ENCODE measurements at places on chromosomes 12 and 14.

DNA sequence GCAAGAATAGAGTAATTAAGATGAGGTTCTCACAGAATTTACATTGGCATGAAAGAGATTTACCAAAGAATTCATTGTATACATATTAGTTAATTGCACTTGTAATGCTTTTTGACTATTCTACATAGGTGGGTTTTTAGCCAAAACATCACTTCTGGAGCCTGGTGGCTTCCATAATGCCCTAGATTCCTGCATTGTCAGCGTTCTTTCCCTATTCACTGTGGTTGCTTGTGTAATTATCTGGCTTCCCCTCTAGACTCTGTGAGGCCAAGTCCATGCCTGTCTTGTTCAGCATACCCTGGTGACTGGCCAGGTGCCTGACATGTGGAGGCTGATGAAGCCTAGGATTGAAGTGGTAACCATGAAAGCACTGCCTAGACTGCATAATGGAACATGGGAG, 41.2 kb downstream of the TDP1 start:
- DNase-seq = no peak

- no peak for DNase-seq
These were observed 82.1 kb downstream of the KIF26A start for GRCh38 chr14:104220215-104221070.

DNA sequence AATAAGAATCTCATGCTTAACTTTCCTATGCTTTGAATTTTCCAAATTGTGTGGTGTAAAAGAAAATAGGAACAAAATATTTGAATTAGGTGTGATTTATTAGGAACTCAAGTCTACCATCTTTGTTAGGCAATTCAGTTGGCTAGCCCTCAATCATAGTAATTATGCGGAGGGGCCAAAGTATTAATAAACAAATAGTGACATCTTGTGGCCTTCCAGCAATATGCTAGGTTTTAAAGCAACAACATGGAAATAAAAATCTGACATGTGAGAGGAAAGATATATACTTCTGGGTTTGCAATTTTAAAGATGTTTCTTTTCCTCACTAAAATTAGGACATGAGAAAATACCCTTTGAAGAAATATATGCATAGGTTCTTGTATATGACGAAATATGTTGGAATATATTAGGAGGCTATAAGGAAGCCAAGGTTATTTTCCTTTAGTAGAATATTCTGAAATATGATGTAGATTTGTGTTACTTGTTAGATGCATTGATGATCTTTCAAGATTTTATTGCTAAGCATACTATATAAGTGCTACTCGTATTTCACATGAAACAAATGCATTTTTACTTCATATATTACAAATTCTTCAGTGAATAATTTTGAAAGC, 200.4 kb downstream of the PTPRO start:
- DNase-seq = no peak

DNA sequence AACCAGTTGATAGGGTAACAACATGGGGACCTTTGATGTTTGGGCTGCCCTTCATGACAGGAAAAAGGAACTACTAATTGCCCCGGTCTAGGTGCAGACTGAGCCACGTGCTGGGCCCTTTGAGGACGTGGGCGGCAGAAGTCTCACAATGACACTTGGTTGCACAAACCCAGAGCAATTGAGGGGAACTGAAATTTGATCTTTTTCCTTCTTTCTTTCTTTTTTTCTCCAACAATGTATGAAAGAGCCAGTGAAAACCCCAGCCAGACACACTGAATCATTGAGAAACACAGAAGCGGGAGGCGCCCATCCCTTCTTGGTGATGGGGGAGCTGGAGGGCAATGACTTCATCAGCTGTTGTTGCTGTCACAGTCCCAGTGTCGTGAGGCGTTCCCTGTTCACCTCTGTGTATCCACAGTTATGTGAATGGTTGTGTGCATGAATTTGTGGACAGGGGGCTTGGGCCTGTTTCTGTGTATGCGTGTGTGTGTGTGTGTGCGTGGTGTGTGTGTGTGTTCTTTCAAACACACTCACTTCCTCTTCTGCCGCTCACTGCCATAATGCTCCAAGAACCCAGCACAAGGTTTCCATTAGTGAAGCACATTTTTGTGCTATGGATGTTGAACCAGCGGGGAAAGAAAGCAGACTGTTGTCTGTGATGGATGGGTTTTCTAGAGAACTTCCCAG, 137.5 kb upstream of the CCND2 start:
- DNase-seq = peak; percentile 72

- DNase-seq = no peak
These were observed 1081.4 kb upstream of the LRFN5 start for GRCh38 chr14:40525314-40525713.

DNA sequence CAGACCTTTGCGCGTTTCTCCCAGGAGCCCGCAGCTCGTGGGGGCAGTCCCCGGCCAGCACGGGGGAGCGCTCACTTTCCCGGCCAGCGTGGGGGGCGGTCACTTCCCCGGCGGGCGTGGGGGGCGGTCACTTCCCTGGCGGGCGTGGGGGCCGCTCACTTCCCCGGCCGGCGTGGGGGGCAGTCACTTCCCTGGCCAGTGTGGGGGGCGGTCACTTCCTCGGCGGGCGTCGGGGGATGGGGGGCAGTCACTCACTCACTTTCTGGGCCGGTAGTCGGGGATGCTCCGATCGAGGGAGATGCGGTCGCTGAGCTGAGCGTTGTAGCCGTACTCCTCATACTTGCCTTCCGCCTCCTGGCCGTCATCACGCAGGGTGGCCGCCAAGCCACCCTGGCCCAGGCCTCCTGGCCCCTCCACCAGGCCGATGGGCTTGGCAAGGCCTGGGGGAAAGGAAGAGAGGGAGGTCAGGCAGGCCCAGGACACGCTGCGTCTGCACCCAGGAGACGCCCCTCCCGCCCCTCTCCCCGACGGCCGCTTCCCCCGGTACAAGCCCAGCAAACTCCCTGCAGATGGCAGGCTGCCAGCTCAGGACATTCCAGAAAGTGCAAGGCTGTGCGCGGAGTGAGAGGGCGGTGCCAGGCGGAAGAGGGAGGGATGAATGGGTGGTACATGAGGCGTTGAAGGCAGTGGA, 43.3 kb downstream of the GALNT9 start:
- DNase-seq = no peak

DNA sequence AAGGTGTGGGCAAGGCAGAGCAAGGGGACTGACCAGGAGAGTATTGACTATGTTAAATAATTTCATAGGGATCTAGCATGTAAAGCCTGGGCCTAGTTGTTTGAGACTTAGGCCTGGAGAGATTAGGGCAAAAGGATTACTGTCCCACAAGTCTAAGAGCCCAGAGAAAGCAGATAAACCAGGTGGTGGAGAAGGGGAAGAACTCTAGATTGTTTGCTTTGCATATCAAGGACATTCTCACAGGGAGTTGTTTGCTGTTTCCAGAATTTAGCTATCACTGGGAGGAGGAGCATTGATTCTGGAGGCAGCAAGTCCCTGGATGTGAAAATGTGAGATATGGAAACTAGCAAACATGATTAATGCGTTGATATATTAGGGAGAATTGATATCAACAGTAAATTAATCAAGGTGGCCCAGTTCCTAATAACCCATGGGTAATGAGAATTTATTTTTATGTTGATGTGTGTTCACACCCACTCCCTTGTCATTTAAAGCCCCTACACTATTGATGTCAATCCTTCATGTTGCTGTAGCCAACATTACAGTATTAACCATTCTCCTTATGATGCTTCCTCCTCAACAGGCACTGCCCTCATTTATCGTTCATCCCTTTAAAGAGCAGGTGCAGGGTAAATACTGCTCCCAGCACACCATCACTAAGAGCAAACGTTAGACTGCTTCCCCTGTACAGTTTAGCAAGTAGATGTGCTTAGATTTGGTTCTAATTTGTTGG, 1666.7 kb upstream of the FLRT2 start:
- DNase-seq = no peak

GRCh38 chr14:81465507-81466228, 65.5 kb upstream of the STON2 start:
- DNase-seq = no peak

DNA sequence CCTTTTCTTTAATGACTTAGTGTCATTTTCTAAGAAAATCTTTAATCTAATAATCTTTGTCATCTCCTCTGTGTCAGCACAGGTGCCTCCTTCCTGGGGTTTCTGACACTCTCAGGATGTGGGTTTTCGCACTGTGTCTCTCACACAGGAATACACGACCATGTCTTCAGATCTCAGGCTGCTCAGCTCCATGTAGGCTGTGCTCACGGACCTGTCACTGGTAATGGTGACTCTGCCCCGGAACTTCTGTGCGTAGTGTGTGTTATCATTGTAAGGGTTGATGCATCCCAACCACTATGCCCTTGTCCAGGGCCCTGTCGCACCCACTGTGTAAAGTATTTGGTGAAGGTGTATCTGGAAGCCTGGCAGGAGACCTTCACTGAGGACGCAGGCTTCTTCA, 647.8 kb downstream of the TMEM121 start:
- peak; percentile 40 for DNase-seq

- no peak for DNase-seq
These were observed 41.4 kb downstream of the DYRK4 start for GRCh38 chr12:4603421-4603820.

DNA sequence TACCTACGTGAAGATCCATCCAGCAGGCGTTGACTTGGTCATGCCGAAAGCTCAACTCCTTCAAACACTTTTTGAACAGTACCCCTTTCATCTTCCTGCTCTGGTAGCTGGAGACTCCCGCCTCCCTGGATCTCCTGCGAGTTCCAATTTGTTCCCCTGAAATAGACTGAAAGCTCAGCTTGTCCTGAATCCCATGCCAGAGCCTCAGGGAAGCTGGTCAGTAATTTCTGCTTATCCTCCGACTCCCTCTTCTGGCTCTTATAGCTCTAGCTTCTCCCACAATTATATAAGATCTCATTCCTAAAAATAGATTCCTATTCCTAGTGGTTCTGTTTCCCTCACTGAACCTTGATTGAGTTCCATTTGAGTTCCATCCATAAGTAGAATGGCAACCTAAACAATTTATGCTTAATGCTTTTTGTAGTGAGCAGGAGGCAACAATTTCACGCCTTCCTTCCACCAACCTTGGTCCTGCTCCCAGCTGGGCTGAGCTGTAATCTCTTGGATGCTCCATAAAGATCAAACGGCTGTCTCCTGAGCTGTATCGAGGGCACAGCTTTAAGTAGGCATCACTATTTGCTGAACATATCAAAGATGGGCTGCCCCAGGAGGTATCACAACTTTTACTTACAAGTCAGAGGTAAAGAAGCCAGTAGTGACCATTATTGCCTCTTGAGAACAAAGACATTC, 8.0 kb upstream of the TMEM132C start:
- no peak for DNase-seq

DNA sequence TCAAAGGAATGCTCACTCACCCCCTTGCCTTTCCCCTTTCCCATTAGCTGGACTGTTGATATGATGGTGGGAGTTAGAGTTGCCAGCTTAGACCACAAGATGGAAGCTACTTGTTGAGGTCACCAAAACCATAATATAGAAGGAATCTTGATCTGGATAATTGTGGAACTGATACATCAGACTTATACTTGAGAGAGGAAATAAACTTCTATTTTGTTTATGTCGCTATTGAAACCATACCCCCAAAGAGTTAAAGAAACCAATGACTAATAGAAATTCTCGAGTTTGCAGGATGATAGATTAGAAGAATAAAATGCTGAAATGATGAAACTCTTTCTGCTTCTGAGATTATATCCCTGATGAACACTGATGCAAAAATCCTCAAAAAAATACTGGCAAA, 37.9 kb downstream of the TDG start:
- no peak for DNase-seq

GRCh38 chr12:66304296-66304900, 2.1 kb downstream of the HELB start:
- no peak for DNase-seq

DNA sequence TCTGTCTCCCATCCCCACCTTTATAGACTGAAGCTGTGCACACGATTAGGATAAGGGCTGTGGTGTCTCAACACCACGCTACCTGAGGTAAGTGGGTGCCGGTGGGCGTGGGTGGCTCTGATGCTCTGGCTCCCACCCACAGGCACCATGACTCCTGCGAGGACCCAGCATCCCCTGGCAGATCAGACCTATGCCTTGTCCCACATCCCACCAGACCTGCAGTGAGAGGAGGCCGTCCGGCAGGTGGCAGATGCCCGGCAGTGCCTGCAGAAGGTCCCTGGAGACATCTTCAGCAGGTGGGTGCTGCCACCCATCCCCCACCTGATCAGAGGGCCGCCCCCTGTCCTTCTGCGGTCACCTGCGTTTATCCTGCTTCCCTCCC, 104.4 kb upstream of the PRB2 start:
- no peak for DNase-seq

DNA sequence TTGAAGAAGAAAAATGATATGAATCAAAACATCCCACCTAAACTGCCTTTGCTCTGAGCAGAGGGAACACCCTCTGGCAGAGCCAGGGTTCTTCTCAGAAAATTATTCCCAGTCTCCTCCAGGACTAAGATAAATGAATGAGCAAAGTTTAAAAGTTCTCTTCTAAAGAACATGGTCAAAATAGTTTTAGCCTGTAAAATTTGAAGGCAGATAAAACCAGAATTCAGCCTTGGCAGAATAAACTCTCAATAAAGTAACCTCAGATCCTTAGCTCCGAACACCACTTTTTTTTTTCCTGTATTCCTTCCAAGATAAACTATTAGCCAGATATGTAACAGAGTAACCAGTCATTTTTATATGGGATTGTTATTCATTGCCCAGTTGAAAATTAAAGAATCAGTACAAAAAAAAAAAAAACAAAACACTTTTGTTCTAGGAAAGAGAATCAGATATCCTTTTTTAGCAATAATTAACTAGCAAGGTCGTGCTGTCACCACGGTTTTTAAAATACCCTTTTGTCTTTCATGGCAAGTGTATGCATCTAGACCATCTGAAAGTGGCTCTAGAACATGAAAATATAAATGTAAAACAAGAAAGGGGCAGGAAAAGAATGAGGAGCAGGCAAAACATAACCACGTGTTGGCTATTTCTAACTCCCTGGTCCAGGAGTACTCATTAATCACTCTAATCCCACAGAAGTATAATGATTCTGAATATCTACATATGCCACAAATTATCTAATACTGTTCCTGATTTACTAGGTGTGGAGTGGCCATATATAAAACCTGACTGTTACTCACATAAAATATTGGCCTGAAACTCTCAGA, 60.8 kb downstream of the CAPZA3 start:
- DNase-seq = no peak

GRCh38 chr12:66956300-66956699, 277.4 kb upstream of the GRIP1 start:
- no peak for DNase-seq

DNA sequence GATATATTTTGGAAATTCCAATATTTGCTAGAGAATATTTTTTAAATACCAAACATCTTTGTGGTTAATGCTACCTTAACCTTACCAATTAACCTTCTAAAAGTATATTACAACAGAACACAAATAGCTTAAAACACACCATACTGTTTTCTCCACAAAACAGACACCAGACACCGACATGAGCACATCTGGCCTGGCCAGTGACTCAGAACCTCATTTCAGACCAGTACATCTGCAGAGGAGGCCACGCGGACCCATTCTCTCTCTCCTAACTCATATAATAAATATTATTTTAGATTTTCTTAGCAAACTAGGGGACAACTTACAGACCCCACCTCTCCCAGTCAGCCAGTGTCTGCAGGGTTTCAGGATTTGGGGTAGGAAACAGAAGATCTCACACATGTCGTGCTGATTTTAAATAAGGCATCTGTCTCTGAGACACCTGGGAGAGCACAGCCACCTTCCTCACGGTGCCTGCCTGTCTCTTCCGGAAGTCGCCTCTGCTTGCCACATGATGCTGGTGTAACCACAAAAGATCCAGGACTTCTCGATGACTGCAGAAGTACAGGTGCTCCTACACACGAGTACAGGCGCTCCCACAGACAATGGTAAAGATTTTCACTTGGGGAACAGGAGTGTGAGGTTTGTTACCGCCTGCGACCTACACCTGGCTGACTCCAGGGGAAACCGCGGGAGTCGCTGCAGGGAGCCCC, 9.7 kb upstream of the ANKLE2 start:
- DNase-seq = peak; percentile 22

GRCh38 chr12:62581288-62582064, 114.8 kb downstream of the MON2 start:
- DNase-seq = no peak
